Fibroblast of lung (primary cell): ENCODE measurements at places on chromosomes 4 and X. TPM values are rescaled to one million over a fixed set of nuclear protein-coding genes. Genes with fewer than 3 reads are reported as not detected.

DNA sequence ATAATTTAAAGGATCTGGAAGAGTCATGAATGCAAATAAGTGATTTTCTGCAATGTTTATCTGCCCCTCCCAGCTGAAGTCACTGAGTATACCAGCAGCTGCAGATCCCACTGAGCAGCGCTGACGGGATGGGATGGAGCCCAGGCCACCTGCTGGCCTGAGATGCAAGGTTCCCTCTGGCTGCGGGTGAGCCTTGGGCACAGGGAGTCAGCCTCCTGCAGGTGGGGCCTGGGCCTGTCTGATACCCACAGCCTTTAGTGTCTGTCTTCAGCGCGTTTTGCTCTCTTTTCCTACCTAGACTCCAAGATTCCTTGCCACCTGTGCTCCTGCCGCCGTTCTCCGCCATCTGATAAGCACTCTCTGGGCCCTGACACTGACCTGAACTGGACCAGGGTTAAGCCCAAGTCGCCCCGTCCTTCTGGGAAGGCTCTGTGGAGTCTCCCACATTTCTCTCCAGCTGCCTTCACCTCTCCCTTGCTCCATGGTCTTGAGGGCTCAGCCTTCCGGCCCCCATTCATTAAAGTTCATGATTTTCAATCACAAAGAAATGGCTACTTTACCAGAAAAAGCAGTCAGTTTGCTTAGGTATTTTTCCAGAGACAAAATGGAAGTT is 223.1 kb upstream of the FAT1 start:
- no peak for DNase-seq

DNA sequence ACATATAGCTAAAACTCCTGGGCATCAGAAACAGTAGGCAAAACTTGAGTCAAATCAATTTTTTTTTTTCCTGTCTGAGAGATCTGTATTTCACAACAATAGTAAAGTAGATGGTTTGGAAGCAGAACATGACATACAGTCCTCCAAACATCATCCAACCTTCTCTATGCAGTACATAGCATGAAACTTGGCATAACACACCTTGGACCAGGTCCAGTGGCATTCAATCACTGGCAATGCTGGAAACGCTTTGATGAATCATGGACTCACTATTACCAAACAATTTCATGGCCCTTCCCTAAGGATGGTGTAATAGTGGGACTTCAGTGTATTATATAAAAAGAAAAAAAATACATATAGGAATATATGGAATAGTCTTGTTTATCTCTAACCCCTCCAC is 154.6 kb downstream of the FMR1NB start:
- DNase-seq = peak; percentile 12

Gene CTAG1B
- polyA plus RNA-seq = not detected in 2 replicates

DNA sequence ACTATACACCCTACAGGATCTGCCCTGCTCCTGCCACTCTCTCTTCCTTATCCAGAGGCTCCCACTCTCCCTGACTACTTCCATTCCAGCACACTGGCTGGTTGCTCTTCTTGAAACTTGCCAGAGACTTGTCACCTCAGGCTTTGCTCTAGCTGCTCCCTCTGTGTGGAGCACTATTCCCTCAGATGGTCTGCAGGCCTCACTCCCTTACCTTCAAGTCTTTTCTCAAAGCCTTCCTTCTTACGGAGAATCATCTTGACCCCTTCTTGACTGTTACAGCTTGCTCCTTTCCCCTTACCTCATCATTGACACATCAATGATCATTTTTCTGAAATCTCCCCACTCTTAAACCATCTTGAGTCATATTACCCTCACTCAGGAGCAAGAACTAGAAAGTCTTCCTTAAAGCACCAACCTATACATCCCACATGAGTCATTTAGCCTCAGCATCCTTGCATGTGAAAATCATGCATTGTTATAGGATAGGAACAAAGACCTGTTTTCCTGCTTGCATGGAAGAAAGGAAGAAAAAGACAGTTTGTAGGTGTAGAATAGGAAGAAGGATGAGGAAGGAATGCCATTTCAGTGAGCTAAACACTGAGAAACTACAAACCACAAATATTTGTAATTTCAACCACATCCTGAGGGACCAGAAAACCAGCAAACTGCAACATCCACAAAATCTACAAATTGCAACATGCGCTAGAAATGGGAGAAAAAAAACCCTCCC is 55.7 kb downstream of the ANTXR2 start:
- peak; percentile 82 for DNase-seq

DNA sequence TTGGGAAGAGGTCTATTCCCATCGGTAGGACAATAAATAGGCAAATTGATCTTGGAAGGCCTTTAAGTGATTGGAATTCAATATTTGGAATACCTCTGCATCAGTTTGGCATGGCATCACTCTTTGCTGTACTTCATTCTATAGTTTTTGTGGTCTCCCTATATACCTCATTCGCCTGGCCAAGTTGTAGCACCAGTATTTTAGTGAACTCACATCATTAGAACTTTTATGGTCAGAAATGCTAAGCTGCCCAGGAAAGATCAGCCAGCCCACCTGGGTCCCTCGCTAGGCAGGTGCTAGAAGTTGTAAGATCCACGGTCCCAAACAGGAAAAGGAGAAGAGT is 40.3 kb downstream of the ZCCHC13 start:
- no peak for DNase-seq
